ENCODE measurements at places on chromosomes 4 and X. TPM values are rescaled to one million over a fixed set of nuclear protein-coding genes. Genes with fewer than 3 reads are reported as not detected.

ERAS gene
- not detected for polyA plus RNA-seq

XAGE2 gene
- 1.8 TPM for polyA plus RNA-seq

TAB3 gene
- polyA plus RNA-seq = 11.0 TPM

SPANXN5 gene
- not detected for polyA plus RNA-seq

FANCB gene
- not detected for polyA plus RNA-seq

PITX2 gene
- 54.7 TPM for polyA plus RNA-seq

MAGEA6 gene
- polyA plus RNA-seq = not detected

ABLIM2 gene
- 8.3 TPM for polyA plus RNA-seq

CYLC1 gene
- not detected for polyA plus RNA-seq

H2BW2 gene
- not detected for polyA plus RNA-seq

HERC3 gene
- 22.6 TPM for polyA plus RNA-seq

TKTL1 gene
- 0.13 TPM for polyA plus RNA-seq

GPR82 gene
- polyA plus RNA-seq = not detected

BRCC3 gene
- 19.6 TPM for polyA plus RNA-seq

CXCL8 gene
- polyA plus RNA-seq = 5.9 TPM

KIAA1210 gene
- polyA plus RNA-seq = 0.24 TPM

INPP4B gene
- 32.7 TPM for polyA plus RNA-seq

AFM gene
- 0.22 TPM for polyA plus RNA-seq

HELT gene
- polyA plus RNA-seq = not detected

UGT2A1 gene
- polyA plus RNA-seq = 0.15 TPM

ANXA3 gene
- 7.4 TPM for polyA plus RNA-seq

CCDC120 gene
- polyA plus RNA-seq = 10.4 TPM

AVPR2 gene
- polyA plus RNA-seq = 0.45 TPM

PAGE1 gene
- polyA plus RNA-seq = not detected

MAGEB16 gene
- polyA plus RNA-seq = not detected

S100G gene
- polyA plus RNA-seq = not detected

DCK gene
- 16.9 TPM for polyA plus RNA-seq

NPY2R gene
- polyA plus RNA-seq = not detected

TMEM150C gene
- not detected for polyA plus RNA-seq

C4orf36 gene
- not detected for polyA plus RNA-seq

FGD1 gene
- 16.8 TPM for polyA plus RNA-seq

MECP2 gene
- polyA plus RNA-seq = 18.7 TPM

Measured in muscle of arm (tissue), 14 donors.